ENCODE measurements at places on chromosomes 4 and X.

DNA sequence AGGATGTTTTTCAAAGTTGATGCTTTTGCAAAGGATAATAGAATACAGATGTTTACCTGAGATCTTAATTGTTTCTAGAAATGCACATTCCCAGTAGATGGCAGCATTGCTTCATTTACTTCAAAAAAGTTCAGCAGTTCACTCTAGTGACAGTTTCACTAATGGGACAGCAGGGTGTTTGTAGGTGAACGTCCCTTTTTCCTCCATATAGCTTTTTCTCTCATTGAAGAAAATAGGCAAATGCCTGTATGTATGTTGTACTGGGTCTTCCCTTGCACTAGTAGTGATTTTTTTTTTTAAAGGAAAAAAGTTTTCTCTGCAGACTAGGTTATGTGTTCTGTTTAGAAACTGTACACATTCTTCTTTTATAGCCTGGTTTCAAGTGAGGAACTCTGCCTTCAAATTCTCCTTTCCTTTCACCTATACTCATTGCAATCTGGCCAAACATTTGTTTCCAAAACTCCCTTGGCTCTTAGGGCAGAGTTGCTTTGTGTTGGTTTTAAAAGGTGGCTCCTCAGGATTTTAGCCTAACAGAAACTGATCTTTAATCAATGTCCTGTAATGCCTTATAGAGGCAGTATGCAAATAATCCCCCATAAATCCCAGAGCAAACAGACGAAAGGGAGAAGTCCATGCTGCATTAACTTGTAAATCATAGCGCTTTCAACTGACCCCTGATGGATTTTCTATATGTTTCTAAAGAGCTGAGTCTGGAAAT, 86.3 kb downstream of the EGF start:
- no peak for DNase-seq

GRCh38 chr4:32396507-32397070, 1676.4 kb downstream of the PCDH7 start:
- no peak for DNase-seq

DNA sequence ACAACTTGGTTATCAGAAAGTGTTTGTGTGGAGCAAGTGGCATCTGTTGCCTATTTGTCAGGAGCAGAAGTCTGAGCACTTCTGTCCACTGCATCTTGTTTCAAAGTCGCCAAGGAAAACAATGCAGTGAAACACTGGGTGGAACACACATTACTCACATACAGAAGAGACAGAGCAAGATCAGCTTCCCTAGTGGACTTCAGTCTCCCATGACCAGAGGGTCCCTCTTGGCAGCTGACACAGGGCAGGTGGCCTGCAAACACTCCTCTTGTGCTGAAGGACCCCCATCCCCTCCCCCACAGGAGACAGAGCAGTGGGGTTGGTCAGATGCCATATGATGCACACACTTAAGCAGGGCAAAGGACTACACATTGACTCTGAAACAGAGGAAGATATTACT, 3.6 kb upstream of the BBS12 start:
- no peak for DNase-seq

DNA sequence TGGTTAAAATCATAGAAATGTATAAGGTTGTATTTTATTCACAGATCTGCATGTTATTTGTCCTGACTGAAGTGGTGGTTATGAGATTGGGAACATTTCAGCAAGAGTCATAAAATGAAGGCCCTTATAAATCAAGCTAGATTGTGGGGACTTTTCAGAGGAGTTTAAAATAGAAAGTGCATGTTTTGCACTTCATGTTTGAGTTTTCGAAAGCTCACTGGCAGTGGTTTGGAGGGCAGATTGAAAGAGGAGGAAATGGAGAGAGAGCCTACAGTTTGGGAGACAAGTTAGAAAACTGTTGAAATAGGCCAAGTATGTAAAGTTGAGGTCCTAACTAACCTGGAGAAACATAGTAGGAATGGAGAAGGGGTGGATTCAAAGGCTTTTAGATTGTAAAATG, 124.9 kb downstream of the KDM6A start:
- no peak for DNase-seq

DNA sequence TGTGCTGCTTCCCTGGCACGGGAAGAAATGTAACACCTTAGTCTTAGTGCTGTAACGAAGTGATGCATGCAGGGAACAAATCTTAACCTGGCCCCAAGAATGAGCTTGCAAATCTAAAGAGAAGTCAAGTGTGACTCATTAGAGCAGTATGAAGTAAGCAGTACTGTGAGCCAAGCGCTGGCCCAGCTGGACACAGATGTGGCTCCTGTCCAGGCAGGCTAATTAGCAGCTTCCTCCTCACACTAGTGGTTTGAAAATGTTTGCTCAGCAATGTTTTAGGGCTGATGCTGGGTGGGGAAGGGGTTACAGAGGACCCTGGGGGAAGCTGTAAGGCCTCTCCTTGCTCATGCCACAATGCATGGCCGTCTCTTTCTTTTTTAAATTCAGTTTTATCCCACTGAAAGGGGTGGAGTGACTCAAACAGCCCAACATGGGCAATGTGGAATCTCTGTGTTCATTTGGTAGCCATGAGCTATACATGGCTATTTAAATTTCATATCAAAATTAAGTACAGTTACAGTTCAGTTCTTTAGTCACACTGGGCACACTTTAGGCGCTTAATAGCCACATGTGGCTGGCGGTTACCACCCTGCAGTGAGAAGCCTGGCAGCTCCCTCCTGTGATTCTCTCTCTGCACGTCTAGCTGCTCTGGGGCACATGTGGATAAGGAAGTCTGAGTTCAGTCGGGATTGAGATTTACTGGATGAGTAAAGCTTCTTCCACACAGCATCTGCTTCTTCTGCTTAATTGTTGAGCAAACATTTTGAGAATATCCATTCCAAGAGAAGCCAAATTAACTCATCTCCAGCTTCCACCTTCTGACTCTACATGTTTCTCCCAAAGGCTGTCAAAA, 48.8 kb downstream of the MAP7D2 start:
- no peak for DNase-seq

DNA sequence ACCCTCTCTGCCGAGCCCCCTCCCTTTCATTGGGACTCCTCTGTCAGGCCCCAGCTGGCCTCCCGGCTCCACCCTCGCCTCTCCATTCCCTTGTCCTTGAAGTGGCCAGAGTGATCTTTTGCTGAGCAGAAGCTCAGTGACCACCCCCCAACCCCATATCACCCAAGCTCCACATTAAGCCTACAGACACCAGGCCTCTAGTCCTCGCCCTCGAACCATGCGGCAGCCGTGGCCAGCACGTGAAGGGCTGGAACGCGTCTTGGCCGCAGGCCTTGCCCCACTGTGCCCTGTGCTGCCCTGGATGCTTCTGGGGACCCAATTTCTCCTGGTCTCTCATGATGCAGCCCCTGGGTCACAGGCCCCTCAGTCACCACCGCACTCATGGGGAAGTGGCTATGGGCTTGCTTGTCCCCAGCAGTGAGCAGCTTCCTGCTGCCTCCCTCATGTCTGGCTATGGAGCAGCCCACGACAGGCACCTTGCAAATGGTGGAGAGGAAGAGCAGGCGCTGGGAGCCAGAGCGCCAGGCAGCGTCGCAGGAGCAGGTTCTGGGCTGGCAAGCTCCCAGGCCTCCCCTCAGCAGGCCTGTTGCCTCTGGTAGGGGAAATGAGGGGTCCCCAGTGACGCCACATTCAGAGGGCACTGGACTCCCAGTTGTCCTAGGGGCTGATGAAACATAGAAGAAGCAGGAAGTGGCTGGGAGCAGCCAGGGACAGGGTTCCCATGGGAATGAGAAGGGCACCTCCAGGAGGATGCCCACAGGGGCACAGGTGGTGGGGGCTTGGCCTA, 757 bp upstream of the SRPK3 start:
- DNase-seq, result no peak

DNA sequence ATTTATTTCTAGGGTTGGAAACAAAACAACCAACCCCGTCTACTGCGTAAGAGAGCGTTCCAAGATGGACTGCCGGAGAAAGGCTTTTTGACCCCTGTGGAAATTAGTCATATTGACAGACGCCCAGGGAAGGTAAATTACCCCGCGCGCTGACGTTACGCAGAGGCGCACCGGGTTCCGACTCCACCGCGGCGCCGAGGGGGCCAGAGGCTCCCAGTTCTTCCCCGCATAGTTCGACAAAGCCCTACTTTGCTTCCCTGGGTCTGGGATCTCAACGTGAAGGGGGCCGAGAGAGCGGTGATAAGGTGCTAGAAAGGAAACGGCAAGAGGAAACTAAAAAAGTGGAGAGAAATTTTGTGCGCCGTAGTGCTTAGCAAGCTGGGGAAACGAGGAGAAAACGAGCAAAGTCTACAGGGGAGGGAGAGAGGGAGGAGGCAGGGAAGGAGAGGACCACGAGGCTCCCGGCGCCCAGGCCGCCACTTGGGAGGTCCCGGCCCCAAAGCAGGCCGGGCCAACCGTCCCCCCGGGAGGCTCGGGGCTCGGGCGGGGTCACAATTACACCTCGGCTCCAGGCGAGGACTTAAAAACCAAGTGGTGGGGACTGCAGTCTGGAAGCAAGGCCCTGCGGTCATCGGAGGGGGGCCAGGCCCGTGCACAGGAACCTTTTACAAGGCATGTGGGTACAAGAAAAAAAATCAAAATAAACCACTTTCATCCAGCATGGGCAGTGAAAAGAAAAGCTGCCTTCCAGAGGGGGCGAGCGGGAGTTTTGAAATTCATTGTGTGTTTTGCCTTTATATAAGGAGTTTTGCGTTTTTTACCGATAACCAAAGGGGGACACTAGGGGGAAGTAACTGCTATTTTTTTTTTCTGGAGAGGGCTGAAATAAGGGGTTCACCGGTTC, 13.2 kb downstream of the HAND2 start:
- no peak for DNase-seq

GRCh38 chr4:84232309-84233095, 266.6 kb downstream of the NKX6-1 start:
- DNase-seq, result no peak

GRCh38 chr4:97453186-97453585, 690.1 kb downstream of the STPG2 start:
- DNase-seq, result no peak

DNA sequence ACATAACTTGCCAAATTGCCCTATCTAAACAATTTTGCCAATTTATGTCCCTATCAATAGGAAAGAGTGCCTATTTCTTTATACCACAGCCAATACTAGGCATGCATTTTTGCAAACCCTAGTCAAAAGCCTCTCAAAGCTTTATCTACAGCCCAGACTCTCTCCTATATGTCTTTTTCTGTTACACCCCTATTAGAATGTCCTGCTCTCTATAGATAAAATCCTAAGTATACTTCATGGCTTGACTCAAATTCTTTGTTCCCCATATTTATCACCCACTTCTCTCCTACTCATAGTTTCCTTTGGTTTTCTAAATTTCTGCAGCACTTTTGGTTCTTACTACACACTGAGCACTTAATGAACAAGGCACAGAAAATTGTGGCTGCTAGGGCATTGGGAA, 38.0 kb downstream of the NUP62CL start:
- no peak for DNase-seq

All from stimulated activated CD8-positive, alpha-beta memory T cell treated with anti-CD3 and anti-CD28 coated beads, Interleukin-7, amount 100 ng/mL, for 4 hours (primary cell).